CD4-positive, alpha-beta T cell (primary cell): ENCODE measurements at places on chromosomes 1 and 21. TPM values are rescaled to one million over a fixed set of nuclear protein-coding genes. Genes with fewer than 3 reads are reported as not detected.

GRCh38 chr1:227472772-227473171 is 90.6 kb upstream of the ZNF678 start:
- DNase-seq = no peak

- DNase-seq = no peak
These were observed 319.4 kb upstream of the NFIA start for GRCh38 chr1:60762911-60763310.

- no peak for DNase-seq
These were observed 108.3 kb upstream of the USH2A start for GRCh38 chr1:216531263-216532239.

DNA sequence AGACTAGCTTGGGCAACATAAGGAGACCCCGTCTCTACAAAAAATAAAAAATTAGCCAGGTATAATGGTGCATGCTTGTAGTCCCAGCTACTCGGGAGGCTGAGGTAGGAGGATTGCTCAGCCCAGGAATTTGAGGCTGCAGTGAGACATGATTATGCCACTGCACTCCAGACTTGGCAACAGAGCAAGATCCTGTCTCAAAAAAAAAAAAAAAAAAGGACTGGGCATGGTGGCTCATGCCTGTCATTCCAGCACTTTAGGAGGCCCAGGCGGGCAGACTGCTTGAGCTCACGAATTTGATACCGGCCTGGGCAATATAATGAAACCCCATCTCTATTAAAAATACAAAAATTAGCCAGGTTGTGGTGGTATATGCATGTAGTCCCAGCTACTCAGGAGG is 47.3 kb upstream of the BCL10 start:
- no peak for DNase-seq

GRCh38 chr1:161840363-161840762 is 74.2 kb downstream of the ATF6 start:
- DNase-seq = no peak

DNA sequence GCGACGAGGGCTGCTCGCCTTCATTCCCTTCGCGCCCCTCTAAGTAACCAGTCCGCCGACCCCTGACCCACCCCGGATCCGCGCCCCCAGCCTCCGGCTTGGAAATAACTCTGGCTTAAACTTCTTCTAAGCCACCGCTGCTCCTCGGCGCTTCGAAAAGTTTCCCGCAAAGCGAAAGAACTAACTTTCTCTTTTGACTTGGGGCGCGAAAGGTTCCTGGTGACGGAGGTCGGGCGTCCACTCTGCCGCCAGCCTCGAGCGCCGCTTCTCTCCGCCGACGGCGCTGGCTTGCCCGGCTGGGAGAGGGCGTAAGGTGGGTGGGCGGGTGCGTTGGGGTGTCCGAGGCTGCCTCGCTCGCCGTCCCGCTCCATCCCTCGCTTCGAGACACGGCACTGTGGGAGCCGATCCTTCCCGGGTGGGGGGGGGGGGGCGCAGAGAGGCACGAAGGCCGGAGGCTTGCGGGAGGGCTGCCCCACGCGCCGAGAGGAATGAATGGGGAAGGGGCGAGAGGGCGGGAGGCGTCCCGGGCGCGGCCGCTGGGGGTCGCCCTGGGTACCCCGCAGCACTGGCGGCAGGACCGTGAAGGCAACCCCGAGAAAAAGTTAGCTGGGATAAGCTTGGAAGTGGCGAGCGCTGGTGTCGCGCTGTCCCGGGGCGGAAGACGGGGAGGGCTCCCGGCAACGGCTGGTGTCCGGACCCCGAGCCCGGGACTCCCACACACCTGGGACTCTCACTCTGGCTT is 569 bp downstream of the ATF3 start:
- DNase-seq = peak; percentile 75

DNA sequence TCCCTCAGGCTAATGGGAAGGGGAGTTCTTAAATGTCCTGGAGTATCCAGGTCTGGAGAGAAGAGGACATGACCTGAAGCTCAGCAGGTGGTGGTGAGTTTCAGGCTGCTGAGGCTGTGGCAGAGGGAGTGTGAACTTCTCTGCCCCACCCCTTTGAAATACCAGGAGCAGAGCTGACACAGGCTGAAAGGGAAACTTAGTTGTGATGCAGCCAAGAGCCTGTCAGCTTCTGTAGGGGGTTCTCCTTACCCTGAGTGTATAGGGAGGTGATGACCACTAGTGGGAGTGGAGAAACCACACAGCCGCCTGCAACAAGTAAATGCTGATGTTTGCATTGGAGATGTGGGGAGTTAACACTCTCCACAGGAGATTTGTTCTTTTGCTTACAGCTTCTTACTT is 152.3 kb downstream of the FCRL5 start:
- no peak for DNase-seq

DNA sequence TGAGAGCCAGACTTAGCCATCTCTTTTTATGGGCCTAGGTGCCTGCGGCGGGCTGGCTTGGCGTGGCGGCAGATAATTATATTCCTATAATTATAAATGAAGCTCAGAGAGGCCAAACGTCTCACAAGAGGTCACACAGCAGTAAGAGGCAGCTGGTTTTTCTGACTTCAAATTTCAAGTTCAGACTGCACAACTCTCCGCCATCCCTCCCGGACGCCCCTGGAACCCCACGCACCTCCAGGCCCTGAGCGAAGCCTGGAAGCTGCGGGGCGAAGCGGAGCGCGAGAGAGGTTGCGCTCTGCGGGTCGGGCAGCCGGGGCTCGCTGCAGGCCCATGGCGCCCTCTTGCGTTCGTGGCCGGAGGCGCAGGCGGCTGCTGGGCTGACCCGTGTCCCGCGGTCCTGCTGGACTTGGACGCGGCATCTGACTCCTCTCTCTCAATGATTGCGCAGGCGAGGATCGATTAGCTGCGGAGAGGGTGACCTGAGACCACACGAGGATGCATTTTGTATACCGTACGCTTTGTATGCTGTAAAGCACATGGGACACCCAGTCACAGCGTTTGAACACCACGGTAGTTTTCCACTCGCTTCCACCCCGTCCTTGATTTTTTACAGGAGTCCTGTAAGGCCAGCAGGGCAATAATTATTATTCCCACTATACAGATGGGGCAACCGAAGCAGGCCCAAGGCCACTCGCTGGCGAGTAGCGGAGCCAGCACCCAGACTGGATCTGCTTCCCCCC is 272.7 kb downstream of the FOXD2 start:
- DNase-seq = peak; percentile 74

DNA sequence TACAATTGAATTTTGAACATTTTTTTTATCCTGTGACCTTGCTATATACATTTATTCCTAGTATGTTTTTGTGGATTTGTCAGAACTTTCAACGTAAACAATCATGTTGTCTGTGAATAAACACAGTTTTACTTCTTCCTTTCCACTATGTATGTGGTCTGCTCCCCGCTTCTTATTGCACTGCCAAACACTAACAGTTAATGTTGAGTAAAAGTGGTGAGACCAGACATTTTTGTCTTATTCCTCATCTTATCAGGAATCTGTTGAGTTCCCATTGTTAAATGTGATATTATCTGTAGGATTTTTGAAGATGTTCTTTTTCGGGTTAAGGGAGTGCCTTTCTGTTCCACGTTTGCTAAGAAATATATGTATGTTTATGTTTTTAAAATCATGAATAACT is 45.9 kb downstream of the CAMSAP2 start:
- no peak for DNase-seq

- DNase-seq = no peak
These were observed 116.5 kb upstream of the IRF2BP2 start for GRCh38 chr1:234726359-234726943.

- no peak for DNase-seq
These were observed 276.8 kb downstream of the RYR2 start for GRCh38 chr1:237318748-237319147.

GRCh38 chr1:57411262-57411661 is 12.6 kb downstream of the DAB1 start:
- DNase-seq = no peak

GRCh38 chr21:44926331-44927101 is 5.8 kb upstream of the ITGB2 start:
- DNase-seq = peak; percentile 42

- peak; percentile 23 for DNase-seq
These were observed 77.9 kb downstream of the NEK7 start for GRCh38 chr1:198234520-198235251.

- no peak for DNase-seq
These were observed 32.0 kb upstream of the C1orf185 start for GRCh38 chr1:51070011-51070410.

GRCh38 chr1:62057641-62058290 is 136.9 kb upstream of the L1TD1 start:
- no peak for DNase-seq

- DNase-seq = no peak
These were observed 70.4 kb downstream of the PRDM16 start for GRCh38 chr1:3139451-3139852.

TNFSF4 gene
- 0.17 TPM for total RNA-seq

TMEM53 gene
- total RNA-seq = 0.64 TPM

TAL1 gene
- total RNA-seq = not detected

TAS1R1 gene
- not detected for total RNA-seq

ZNF648 gene
- total RNA-seq = not detected
